PC-3 (cell line): ENCODE measurements at places on chromosomes 11 and 22. TPM values are rescaled to one million over a fixed set of nuclear protein-coding genes. Genes with fewer than 3 reads are reported as not detected.

Gene MMP11
- total RNA-seq = 2.4 and 5.9 TPM in 2 replicates

Gene RELA
- total RNA-seq = 70.3 and 84.2 TPM in 2 replicates

DNA sequence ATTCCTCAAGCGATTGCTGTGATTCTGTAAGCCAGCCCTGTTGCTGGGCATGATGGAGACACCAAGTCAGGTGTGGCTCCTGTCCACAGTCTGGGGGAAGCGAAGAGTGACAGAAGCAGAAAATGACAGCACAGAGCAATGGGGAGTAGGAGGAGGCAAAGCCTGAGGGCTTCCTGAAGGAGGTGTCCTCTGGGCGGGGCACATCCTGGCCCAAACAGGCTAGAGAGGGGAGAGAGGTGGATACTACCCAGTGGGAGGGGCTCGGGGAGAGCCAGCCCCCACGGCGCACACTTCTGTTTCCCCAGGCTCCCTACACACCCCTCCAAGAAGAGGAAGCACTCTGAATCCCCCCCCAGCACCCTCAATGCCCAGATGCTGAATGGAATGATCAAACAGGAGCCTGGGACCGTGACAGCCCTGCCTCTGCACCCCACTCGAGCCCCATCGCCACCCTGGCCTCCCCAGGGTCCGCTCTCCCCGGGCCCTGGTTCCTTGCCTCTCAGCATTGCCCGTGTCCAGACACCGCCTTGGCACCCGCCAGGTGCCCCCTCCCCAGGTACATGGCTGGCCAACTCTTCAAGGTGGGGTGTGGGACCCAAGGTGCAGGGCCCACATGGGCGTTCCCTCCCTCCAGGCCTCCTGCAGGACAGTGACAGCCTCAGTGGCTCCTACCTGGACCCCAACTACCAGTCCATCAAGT, 18.9 kb downstream of the MYRF start:
- no peak overlapping the region for H3K27ac ChIP-seq
- no peaks in the 10 kb centered on the region for H3K27me3 ChIP-seq
- no peak for DNase-seq
- no peak overlapping the region for H3K4me3 ChIP-seq
- H3K36me3 ChIP-seq = no peaks in the 10 kb centered on the region

GRCh38 chr11:2193099-2193887, 21.7 kb upstream of the TH start:
- H3K27me3 ChIP-seq = no peaks in the 10 kb centered on the region
- H3K36me3 ChIP-seq = no peaks in the 10 kb centered on the region
- H3K27ac ChIP-seq = no peak overlapping the region
- H3K4me3 ChIP-seq = no peak overlapping the region
- no peak for DNase-seq
